ENCODE measurements at places on chromosomes 12 and 14.

DNA sequence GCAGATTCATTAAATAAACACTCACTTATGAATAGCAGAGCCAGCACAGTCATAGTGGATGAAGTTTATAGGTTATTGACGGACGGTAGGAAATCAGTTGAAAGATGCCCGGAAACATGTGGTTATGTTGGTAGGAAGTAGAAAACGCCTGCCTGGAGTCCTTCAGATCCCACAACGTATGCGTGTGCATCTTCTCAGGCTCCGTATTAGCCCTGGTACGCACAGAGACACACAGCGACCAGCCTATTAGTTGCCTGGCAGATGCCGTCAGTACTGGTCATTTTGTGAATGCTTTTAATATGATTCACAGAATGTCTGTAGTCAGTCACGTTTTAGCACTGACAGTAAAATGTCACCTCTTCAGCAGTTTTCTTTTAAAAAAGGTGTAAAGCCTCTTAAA lies 196.4 kb downstream of the RGS6 start:
- no peak for DNase-seq

- no peak for DNase-seq
Measured at GRCh38 chr14:54348923-54349620, 47.7 kb upstream of the CDKN3 start.

- peak; percentile 70 for DNase-seq
Measured at GRCh38 chr12:19894050-19894449, 454.8 kb downstream of the AEBP2 start.

- no peak for DNase-seq
Measured at GRCh38 chr14:92848887-92849286, 54.8 kb downstream of the GOLGA5 start.

GRCh38 chr12:13592063-13592942 lies 389.1 kb downstream of the GRIN2B start:
- no peak for DNase-seq

DNA sequence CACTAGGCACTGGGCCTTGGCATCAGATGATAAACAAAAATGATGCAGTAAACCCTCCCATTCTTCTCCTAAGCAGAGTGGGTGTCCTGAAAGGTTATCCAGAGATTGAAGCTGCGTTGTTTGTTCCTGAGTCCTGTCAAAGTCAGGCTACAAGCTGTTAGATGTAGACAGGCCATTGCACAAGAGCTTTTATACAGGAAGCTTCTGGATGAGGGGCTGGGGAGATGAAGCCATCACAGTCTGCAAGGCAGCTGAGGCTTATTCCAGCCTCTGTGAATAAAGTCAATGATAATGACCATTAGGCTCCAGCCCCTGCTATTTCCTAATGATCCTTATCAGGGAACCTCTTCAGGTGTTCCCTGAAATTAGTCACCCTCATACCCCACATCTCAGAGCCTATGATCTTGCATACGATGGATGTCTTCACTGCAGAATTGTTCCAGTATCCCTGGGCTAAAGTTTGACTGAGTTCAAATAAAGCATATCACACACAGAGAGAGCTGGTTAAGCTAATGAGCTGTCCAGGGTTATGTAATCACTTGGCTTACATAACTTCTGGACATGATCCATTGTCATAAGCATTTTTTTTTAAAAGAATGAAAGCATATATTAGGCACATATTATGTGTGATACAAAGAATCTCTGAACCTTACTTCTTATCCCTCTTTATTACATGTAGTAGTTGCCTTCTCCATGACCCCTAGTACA lies 337.1 kb upstream of the OR4E1 start:
- no peak for DNase-seq

DNA sequence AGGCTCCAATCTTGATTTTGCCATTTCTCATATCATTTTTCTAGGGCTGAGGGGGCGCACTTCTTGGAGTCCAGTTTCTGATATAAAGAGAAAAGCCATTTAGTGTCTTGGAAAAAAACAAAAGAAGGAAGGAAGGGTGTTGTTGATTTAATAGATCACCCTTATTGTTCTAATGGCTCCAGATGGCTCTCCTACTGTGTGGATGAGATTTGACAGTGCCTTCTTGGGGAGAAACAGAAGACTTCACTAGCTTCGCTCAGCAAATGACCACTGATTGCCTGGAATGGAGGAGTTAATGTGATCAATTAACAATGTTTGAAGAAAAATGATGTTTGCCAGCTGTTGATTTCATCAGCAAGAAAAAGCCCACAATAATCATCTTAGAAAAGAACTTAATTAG lies 216.2 kb downstream of the APAF1 start:
- DNase-seq: no peak

DNA sequence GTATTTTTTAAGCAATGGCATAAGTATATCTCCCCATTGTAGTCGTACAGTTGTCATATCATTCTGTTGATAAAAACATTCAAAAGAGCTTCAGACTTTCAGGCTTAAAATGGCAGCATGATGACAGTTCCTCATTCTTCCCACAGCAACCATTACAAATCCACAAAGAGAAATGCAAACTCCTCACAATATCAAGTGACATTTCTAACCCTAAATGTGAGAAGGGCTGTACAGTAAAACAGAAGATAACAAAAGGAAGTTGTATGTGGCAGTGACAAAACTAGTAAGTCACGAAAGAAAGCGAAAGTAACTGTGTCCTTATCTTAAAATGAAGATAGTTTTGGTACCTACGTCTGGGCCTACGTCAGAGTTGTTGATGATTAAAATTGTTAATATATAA lies 46.7 kb downstream of the GXYLT1 start:
- no peak for DNase-seq

- peak; percentile 28 for DNase-seq
Measured at GRCh38 chr12:6333566-6333965, 8.3 kb downstream of the TNFRSF1A start.

- peak; percentile 88 for DNase-seq
Measured at GRCh38 chr14:68819260-68819691, 26.4 kb upstream of the ZFP36L1 start.

- DNase-seq: no peak
Measured at GRCh38 chr12:76247026-76247646, 101.1 kb downstream of the BBS10 start.

- DNase-seq: peak; percentile 67
Measured at GRCh38 chr12:121443193-121443870, 43.4 kb downstream of the RNF34 start.

DNA sequence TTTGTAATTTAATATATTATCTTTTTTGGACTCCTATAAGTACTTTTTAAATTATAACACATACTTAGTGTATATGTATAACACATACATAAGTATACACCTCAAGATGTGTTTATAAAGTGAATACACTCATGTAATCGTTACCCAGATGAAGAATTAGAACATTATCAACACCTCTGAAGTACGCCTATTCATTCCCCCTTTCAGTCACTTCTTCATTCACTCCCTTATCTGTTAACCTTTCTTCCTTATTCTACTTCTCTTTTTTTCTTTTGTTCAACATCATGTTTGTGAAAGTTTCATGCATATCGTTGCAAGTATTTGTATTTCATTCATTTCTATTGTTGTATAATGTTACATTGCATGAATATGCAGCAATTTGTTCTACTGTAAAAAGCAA lies 98.5 kb downstream of the ARID2 start:
- DNase-seq: no peak

DNA sequence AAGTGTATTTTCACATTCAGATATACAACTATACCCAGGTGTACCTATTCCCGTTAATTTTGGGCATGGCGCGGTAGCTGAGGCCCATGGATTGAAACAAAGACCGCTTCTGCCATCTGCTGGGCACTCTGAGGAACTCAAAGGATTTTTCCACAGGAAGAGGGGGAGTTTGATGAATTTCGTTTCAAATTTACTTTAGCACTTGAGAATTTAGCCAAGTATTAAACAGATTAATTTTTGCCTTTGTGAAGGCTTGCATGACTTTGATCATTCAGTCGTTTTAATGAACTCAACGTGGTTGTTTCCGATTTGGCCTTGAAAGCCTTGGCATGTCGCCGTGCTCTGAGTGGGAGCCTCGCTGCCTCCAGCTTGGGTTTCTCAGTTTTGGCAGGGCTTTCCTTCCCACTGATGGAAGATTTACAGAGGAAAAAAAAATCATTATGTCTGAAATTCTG lies 153.2 kb upstream of the DDHD1 start:
- DNase-seq: peak; percentile 56

DNA sequence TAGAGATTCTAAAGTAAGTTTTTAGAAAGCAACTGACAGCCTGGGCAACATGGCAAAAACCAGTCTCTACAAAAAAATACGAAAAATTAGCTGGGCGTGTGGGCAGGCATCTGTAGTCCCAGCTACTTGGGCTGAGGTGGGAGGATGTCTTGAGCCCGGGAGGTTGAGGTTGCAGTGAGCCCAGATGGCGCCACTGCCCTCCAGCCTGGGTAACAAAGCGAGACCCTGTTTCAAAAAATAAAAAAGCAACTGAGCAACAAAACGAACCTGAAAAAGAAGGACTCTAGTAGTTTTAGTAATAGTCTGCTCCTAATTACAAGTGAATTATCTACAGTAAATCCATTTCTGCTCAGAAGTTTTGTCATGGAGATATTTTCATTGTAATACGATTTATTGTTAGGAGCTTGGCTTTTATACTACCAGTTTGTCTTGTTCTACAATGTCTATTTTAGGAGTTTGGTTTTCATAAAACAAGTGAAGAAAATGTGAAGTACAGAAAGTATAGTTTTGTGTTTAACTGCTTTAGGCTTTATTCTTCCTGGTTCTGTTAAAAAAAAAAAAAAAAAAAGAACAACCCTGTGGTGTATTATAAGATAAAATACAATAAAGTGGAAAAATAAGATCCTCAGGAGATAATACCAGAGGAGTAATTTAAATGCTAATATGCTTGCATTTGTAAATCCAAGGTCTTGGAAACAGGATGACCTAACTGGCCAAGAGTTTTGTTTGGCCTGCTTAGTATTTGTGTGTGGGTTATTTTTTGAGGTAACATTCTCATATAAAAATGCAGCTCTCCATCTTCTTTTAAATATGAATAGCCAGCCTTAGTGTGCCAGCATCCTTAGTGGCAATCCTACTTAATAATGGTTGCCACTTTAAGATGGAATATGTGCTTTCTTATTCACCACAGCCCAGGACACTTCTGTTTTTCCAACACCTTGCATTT lies 2.8 kb downstream of the TMX1 start:
- DNase-seq: no peak

DNA sequence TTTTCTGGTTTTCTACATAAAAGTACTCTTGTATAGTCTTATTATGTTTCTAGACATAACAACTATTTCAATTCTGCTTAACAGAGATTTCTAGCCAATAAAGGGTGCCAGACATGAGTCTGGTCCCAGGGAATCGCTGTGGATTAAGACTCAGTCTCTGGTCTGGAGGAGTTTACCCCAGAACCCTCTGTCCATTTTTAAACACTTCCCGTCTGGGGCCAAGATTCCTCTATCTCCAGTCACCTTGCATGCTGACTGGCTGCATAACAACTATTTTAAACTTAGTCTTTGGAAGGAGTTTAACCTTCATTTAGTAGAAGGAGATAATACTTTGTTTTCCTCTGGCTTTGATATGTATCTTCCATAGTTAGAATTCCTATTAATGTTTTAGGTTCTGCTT lies 163.1 kb upstream of the IFNG-AS1 start:
- no peak for DNase-seq

- DNase-seq: peak; percentile 10
Measured at GRCh38 chr14:88866305-88866704, 41.9 kb downstream of the TTC8 start.

DNA sequence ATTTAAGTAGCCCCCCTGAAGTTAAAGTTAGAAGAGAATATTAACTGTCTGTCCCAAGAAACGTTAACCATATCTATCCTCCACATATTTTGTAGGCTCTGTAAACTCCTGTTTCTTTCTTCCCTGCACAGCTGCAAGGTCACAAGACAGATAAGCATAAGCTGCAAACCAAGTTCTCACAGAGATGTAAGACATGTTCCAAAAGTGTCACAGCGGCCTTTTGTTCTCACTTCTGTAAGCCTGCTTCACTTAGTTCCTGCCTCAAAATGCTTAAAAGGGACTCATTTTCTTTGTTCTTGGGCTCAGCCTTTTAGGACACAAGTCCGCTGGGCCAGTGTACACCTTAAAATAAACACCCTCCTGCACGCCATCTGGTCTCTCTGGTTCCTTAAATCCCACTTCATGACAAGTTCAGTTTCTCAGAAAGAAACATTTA lies 3.2 kb downstream of the RNASE1 start:
- DNase-seq: no peak

- no peak for DNase-seq
Measured at GRCh38 chr14:101256266-101256665, 305.0 kb upstream of the DIO3 start.

DNA sequence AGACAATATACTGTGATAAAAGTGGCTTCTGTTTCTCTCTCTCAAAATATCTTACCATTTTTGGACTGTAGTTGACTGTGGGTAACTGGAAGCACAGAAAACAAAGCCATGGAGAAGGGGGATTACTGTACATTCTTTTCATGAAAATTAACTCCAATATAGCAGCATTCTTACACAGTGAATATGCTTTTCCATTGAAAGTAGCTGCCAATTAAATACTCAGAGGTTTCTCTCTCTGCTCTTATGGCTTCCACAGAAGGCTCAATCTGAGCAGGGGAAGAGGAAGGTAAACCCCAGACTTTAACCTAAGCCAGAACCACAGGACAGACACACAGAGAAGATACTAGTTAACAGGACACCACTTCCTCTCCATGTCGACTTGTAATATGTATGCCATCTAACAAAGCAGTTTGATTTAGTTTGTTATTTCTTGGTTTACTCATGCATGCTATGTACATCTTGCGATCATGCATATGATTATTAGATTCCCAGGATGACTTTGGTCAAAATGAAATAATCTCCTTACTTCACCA lies 150.2 kb downstream of the SSPN start:
- no peak for DNase-seq

DNA sequence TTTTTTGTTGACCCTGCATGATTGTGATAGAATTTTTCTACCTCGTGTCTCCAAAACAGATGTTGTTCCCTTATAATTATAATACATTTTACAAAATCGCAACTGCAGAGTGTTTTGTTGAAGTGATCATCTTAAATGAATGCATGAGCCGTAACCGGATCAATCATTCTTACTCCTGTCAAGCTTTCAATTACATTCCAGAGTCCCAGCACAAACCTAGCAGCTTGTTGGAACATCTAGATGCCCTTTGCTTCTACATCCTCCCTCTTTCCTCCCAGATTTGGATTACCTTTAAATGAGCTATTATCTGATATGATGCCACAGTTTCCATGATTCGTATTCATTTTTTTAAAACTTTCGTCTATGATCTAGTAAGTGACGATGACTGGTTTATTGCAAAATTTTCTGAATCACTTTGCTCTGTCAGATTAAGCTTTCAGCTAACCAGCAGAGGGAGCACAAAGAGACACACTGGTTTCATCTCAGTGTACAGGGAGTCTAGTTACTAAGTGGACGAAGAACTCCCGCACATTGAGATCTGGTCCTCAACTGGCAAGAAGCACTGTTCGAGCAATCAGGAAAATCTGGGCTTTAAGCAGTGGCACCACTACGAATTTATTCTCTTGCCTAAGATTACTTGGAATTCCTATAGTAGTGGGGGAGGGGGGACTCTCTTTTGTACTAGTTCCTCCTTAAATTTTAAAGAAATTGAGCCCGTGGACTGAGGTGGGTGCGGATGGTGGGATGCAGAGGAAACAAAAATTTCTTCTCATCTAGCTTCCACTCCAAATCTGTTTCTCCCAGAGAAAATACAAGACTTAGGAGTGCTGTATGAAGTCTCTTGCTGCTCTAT lies 40.9 kb downstream of the TSHR start:
- peak; percentile 71 for DNase-seq
